ENCODE measurements at places on chromosomes 4 and X. TPM values are rescaled to one million over a fixed set of nuclear protein-coding genes. Genes with fewer than 3 reads are reported as not detected.

IDH3G gene
- 60.1 TPM for total RNA-seq

TMSB15C gene
- total RNA-seq = 4.1 TPM

- DNase-seq = no peak
Observed at GRCh38 chr4:1192091-1192492, 19.7 kb upstream of the SPON2 start.

- DNase-seq = no peak
Observed at GRCh38 chr4:20445933-20446723, 194.4 kb downstream of the SLIT2 start.

- no peak for DNase-seq
Observed at GRCh38 chr4:173242466-173243250, 74.0 kb downstream of the GALNT7 start.

DNA sequence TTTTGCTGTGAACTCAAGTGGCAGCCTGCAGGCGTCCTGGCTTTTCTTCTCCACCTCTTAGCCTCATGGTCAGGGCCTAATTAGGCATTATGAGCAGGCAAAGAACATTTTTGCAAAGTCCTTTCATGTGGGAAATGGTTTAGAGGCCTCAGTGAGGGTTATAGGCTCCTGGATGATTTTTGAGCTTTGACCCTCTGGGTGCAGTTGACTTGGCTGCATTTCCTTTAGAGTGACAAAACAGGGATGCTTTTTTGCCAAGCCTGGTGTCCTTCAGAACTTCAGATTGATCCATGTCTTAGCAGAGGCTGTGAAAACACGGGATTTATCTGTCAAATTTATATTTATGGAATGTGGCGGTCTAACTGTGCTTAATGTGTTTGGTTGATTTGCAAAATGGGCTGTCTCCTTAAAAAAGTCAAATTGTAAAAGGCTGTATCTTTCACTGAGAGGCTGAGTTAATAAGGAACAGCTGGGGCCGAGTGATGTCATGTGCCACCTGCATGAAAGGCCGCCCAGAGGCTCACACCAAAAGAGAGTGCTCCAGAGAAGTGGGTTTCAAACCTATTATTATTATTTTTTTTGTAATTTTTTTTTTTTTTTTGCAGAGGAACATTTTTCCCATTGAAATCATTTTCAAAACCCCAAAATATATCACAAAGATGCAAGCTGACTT, 192.2 kb upstream of the ARX start:
- DNase-seq = no peak

DNA sequence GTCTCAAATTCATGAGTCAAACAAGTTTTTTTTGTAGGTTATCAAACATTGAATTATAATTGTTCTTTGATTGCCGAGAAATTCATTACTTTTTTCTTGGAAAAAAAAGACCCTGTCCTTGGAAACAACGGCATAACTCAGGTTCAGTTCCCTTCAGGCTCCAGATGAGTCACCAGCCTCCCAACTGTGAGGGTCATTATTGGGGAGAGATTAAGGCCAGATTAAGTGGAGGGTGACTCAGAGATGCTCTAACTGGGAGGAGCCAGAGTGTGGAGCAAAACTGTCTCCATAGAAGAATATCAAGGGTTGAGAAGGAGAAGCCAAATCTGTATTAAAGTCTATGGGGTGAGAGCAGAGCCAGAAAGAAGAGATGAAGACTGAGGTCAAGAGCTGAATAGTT, 9.6 kb downstream of the ADGRG4 start:
- no peak for DNase-seq

DNA sequence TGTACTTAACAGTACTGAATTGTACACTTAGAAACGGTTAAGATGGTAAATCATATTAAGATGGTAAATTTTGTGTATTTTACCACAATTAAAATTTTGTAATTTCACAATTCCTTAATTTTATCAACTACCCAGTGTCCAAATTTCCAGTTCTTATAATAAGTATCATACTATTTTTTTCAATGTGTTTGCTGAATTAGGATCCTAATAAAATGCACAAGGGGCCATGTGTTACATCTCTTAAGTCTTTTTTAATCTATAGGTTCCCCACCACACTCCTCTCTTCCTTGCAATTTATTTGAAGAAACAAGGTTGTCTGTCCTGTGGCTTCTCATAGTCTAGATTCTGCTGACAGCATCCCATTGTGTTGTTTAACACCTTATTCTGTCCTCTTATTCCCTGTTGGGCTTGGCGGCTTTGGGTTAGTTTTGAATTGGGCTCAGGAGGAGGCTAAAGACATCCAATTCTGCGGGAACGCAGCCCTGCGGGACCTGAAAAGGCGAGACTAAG, 533 bp upstream of the SYAP1 start:
- DNase-seq = no peak

GRCh38 chr4:39658756-39659155, 20.1 kb upstream of the SMIM14 start:
- no peak for DNase-seq

DNA sequence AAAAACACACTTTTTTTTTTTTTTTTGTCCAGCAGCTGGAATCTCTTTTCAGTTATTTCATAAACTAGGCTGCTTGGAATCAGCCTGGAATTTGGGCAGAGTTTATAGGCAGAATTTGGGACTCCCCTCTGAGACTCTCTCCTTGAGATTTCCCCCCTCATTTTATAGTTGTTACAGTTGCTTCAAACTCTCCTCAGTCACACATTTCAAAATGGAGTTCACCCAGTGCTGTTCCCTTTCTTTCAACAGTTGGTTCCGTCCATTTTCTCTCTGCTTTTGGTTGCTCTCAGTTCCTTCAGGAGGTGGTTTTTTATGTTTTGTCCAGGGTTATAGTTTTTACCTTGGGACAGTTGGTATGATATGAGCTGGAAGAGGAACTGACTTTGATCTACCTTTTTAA, 27.5 kb downstream of the NSD2 start:
- no peak for DNase-seq

GRCh38 chr4:40702800-40703151, 47.0 kb upstream of the NSUN7 start:
- DNase-seq = no peak

- no peak for DNase-seq
Observed at GRCh38 chrX:118507766-118508165, 12.2 kb downstream of the DOCK11 start.

DNA sequence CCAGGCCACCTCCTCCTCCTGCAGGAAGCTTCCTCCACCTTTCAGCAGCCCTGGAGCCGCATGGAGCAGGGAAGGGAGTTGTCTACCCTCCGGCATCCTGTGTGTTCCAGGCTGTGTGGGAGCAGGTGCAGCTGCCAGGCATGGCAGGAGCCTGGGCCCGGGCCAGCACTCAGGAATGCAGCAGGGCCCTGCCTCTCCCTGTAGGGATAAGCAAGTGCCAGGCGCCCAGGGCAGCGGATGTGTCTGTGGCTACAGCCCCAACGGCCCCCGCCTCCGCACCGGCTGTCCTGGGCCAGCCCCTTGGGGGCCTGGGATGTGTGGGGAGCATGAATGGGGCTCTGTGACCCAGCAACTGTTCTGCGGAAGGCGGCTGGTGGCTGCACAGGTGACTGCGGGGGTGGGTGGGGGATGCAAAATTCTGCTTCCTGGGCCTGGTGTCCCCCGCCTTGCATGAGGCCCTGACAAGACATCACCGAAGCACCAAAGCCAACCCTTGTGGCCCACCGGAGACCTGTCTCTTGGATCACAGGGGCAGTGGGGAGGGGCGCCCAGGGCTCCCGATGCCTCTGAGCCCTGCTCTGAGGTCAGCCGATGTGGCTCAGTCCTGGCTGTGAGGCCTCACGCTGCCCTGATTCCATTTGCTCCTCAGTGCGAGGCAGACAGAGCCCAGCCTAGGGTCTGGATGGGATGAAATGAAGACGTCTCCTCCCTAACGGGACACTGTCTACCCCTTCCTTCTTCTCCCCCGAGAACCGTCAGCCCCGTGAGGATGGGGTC, 1.4 kb upstream of the DOK7 start:
- no peak for DNase-seq

GRCh38 chr4:7192252-7193029, at the start of gene SORCS2:
Gene SORCS2 (plus strand): TSS chr4:7192538.
- DNase-seq = peak; percentile 36

GRCh38 chr4:166239354-166239753, 366.3 kb downstream of the TLL1 start:
- DNase-seq = no peak

GRCh38 chrX:36983831-36984230, 24.3 kb upstream of the FAM47C start:
- no peak for DNase-seq
